ENCODE measurements at places on chromosomes 12 and 14.

- DNase-seq, result no peak
Observed at GRCh38 chr12:129901254-129901653, 2.6 kb downstream of the TMEM132D start.

DNA sequence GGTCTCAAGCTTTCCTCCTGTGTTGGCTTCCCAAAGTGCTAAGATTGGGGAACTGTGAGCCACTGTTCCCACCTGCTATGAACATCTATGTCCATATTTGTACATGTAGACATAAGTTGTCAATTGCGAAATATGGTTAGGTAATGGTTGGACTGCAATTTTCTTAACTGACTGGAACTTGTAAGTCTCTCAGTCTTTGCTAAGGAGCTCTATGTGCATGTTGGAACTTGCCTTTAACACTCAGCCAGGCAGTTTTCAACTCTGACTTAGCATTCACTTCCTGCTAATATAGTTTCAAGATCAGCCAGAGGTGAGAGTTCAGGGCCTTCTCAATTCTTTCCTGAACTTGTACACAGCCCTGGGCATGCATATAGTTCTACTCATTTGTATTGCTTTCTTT, 44.5 kb upstream of the EEA1 start:
- DNase-seq, result no peak

- DNase-seq, result no peak
Observed at GRCh38 chr14:93065272-93065730, 50.4 kb downstream of the ITPK1 start.

GRCh38 chr12:82182601-82183190, 175.5 kb downstream of the CCDC59 start:
- no peak for DNase-seq

GRCh38 chr12:7729746-7730145, 17.4 kb downstream of the CLEC4C start:
- DNase-seq, result no peak

GRCh38 chr14:64684091-64684490, 20.1 kb upstream of the PLEKHG3 start:
- DNase-seq, result no peak
